Fibroblast of skin of right biceps (primary cell): ENCODE measurements at places on chromosomes 5 and 9.

- DNase-seq = no peak
Measured at GRCh38 chr5:90191352-90192045, 218.1 kb downstream of the CETN3 start.

DNA sequence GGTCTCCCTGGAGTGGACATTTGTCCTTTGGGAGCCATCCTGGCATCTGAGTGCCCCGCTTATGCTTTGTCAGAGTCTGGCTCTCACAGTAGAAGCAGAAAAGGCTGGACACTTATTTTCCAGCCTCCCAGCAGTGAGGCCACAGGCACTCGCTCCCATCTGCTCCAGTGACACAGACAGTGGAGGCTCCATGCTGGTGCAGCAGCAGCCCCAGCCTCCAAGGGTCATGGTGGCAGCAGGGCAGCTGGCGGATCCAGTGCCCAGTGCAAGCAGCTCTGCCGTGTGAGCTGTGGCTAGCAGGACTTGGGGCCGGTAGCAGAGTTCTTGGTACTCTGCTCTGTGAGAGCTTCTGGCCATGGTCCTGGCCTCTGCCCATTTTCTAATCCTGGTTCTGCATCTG lies 157.3 kb upstream of the ALDH1B1 start:
- DNase-seq = no peak

DNA sequence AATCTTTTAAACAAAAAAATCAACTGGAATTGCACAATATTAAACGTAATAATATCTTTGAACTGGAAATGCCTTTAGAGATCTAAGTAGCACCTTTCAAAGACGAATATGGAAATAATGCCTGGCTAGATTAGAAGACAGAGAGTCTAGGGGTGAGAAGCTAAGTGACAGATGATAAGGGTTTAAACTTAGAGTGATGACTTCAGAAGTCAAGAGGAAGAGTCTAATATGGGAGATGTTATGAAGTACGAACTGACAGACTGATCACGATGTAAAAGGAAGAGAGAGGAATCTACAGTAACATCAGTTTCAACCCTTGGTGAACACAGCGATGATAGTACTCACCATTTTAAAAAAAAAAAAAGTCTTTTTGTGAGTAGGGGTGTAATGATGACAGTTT lies 57.9 kb downstream of the HINT1 start:
- DNase-seq = no peak

DNA sequence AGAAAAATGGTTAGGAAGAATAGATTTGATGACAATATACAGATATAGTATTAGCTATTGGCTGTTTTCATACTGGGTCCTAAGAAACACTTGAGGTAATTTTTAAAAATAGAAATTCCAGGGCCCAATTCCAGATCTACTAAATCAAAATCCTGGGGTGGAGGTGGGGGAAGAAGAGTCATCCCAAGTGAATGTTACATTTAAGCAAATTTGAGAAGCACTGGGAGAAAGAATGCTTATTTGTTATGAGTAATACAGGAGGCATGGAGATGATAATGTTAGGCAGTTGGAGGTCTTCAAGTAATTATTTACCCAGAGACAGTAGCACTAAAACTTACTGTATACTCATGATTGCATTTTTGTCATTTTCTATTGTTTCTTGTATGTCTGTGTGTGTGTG lies 93.0 kb upstream of the DAB2 start:
- peak; percentile 99 for DNase-seq

GRCh38 chr5:80799041-80799440 lies 144.3 kb upstream of the DHFR start:
- DNase-seq = no peak

GRCh38 chr9:108347463-108348188 lies 508.2 kb downstream of the ACTL7B start:
- DNase-seq = no peak

DNA sequence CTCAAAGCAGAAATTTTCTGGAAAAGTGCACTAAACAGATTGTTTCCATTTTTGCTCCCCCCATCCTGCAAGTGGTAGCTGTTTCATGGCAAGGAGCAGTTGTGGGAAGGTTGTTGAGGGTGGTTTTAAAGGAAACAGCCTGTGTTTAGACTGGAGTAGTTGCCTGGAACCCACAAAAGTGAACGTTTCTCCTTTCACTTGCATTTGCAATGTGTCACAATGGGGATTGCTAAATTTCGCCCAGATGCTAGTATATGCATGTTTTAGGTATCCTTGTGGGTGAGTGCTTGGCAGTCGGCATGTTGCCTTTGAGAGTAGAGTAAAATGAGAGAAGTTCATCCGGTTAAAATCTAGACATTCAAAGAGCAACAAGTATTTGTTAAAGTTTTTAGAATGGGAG lies 1099.9 kb upstream of the DMAC1 start:
- no peak for DNase-seq

- DNase-seq = no peak
Measured at GRCh38 chr9:75482566-75482965, 394.3 kb downstream of the OSTF1 start.

GRCh38 chr5:98308231-98308630 lies 465.2 kb upstream of the RGMB start:
- no peak for DNase-seq

DNA sequence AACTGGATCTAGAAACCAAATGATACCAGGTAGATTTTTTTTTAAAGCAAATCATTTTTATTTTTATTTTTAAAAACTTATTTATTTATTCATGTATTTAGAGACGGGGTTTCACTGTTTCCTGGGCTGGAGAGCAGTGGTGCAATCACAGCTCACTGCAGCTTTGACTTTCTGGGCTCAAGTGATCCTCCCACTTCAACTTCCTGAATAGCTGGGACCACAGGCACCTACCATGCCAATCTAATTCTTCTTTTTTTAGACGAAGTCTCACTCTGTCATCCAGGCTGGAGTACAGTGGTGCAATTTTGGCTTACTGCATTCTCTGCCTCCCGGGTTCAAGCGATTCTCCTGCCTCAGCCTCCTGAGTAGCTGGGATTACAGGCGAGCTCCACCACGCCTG lies 41.3 kb upstream of the CDK20 start:
- no peak for DNase-seq

DNA sequence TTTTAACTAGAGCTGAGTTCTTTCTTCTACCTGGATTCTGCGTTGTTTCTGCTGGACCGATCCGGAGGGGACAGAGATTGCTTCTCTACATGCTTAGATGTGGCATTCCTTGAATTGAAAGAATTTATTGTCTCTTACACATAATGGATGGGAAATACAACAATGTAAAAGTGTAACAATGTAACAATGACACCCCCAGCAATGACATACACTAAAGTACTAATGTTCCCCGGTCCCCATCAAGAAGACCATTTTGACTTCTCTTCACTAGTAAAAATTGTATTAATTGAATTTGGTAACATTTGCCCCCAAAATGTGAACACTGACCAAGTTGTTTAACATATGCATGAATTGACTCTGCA lies 760.2 kb downstream of the TAF11L14 start:
- DNase-seq = no peak

DNA sequence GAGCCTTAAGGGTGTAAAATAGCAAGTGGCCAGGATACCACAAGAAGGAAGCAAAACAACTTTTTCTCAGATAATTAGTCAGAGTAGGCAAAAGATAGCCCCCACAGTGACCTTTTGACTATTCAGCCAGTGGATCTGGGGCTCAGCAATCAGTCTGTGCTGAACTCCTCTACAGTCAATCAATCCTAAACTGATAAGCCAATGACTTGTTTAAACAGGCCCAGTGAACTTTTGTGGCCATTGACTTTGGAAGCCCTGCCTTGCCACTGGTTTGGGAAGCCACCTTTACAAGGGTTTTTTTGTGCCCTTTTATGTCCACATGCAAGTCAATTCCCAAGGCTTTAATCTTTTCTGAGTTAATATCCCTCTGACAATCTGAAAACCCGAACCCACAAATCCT lies 1565.0 kb upstream of the WWC1 start:
- no peak for DNase-seq

DNA sequence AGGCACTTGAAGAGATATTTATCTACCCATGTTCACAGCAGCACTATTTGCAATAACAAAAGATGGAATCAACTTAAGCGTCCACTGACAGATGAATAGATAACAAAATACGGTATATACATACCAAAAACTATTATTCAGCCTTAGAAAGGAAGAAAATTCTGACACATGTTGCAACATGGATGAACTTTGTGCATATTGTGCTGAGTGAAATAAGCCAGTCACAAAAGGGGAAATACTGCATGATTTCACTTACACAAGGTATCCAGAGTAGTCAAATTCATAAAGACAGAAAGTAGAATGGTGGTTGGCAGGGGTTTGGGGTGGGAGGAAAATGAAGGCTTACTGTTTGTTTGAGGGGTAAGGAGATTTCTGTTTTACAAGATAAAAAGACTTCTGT lies 66.0 kb downstream of the FBN2 start:
- DNase-seq = no peak

DNA sequence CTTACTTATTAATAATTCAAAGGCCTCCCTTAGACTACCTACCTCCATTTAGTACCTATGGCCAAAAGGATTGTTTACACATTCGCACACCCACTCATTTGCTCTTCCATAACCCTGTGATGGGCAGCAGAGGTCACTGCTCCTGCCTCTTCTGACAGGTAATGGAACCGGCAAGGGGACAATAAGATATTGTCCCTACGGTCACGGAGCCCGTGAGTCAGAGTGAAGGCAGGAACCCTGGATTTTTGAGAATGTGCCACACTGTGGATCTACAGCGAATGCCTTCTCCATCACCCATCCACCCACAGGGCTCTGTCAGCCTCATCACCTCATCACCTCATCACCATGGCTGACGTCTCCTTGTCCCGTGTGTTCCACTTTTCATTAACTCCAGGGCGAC lies 132.3 kb downstream of the MYO10 start:
- DNase-seq = no peak

- DNase-seq = no peak
Measured at GRCh38 chr5:23675456-23675855, 168.0 kb downstream of the PRDM9 start.

GRCh38 chr9:91833878-91834255 lies 116.2 kb downstream of the ROR2 start:
- no peak for DNase-seq

DNA sequence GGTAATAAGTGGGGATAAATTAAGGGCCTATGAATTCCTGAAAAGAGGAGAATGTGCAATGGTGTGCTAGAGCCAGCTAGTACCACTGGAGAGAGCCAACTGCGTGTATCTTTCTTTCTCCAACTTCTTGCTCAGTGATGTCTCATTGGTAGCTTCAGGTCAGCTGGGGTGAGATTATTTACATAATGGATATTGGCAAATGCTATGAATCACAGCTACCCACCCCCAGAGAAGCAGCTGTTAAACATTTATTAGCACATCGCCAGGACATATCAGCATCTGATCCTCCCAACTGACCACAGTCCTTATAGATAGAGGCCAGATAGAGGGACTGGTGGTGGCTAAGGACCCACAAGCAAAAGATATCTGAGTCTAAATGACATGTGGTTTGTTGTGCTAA lies 421.3 kb downstream of the ACTL7B start:
- peak; percentile 22 for DNase-seq

DNA sequence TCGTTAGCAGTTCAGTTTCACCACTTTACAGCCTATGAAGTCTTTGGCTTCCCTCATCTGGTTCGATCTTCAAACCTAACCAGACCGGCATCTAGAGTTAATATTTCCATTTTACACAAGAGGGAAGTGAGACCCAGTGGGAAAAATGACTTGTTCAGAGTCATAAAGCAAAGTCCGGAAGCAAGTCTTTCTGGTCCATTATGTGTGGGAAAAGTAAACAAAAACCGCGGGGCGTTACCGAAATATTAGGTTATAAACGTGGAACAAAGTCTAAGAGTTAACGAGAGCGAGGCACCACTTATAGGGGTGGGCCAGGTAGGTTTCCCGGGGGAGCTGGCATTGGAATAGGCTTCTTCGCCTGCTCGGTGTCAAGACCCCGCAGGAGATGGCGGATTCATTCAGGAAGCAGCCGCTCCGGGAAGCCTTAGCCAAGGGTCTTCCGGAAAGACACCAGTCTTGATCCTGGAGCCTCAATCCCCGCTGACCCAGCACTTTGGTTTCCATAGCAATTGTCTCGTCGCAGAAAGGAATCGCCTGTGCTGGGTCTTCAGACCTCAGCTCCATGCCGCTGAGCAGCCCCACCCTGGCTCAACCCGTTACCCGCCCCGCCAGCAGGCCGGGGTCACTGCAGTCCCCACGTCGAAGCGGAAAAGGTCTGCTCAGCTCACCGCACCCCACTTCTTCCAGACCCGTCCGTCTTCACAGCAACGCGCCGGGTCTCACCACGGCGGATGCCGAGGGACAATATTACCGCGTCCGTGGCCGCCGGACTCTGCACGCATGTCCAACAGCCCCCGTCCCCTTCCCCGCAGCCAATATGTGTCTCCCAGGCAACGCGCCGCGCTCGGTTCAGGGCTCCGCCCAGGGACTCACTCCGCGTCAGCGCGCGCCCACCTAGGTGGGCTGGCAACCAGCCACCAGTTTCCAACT lies at the start of gene C5orf52:
Gene C5orf52 (plus strand): TSS at position 872 of the 930 bp plus-strand sequence. CDS start 82 bp downstream, outside the sequence.
- DNase-seq = peak; percentile 39

DNA sequence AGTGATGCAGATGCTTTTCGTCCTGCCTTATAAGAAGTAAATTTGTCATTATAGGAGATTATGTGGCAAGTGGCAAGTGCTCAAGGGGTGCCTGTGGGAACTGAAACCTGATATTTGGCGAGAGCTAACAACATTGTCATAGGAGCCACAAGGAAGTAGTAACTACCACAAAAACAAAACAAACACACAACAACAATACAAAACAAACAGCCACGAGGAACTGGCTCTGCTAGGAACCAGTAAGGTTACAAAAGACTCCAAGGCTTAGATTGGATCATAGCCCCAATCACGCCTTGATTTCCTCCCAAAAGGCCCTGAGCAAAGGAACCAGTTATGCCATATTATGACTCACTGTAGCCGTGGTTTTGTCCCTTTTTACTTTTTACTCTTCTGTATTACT lies 1045.2 kb downstream of the CDH12 start:
- peak; percentile 42 for DNase-seq

GRCh38 chr5:160092514-160092913 lies 26.7 kb downstream of the PWWP2A start:
- no peak for DNase-seq

DNA sequence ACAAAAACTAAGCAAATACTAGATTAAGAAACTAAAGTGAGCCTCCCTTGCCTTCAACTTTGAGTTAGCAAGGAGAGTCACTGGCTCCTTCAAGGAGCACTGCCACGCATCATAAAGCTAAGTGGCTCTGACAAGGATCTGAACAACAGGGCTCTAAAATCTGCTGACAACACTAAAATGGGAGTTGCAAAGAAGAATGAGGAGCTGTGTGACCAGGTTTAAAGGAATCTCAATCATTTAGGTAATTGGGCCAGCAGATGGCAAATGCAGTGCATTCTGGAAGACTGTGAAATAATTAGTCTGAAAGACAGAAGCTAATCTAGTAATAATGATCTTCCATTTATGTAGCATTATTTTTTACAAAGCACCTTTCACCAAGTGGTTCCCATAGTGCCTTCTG lies 297.0 kb upstream of the TAS2R1 start:
- DNase-seq = peak; percentile 70

- no peak for DNase-seq
Measured at GRCh38 chr5:39829441-39829840, 404.7 kb upstream of the DAB2 start.
